ENCODE measurements at places on chromosomes 2 and 18.

- DNase-seq = no peak
Observed at GRCh38 chr2:238247002-238247822, 7.4 kb upstream of the HES6 start.

DNA sequence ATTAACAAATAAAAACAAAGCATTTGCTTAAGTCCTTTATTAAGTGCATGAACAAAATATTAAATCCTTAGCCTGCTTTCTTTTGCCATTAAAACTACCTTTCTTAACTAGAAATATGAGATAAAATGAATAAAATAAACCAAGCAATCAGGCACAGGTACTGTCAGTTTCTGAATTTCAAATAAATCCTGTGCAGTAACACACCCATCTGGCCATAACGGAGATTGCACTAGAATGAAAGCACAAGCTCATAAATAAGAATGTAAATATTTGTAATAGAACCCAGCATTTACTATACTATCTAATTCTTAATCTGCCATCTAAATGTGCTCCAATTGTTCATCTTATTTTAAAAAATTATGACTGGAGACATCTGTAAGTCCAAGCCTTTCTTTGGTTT, 31.9 kb downstream of the PRKRA start:
- DNase-seq = no peak

DNA sequence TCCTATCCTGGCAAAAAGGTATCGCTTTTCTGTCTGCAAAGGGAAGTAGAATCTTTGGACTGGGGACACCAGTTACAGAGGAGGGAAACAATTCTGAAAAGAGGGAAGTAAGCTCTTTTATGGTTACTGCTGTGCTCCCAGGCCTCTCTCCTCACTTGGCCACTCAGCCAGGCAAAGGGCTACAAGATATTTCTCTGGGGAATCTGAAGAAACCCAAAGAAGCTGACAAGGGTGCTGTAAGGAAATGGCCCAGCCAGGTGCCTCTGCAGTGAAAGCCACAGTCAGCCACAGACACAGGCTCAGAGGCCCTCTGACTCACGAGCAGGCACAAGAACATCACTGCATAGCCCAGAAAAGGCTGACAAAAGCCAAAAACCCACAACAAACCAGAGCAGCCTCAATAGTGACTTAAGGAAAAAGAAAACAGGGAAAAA, 5.8 kb downstream of the HDLBP start:
- peak; percentile 40 for DNase-seq

DNA sequence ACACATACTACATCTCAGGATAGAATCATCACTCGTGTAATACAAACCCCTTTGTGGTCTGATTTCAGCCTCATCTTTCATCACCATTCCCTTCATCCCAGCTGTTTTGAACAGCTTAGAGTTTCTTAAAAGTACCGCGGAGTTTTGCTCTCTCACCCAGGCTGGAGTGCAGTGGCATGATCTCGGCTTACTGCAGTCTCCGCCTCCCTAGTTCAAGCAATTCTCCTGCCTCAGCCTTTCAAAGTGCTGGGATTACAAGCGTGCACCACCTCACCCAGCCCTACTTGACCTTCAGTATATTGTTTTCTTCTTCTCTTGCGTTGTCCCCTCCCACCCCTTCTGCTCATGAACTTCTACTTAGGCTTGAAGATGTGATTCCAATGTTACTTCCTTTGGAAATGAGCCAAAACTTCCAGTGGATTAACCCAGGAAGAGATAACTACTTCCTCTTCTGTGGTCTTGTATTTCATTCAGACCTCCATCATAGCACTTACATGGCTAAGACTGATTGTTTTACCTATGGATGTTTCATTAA, 15.8 kb downstream of the ERLEC1 start:
- no peak for DNase-seq

GRCh38 chr18:24490539-24490938, 30.1 kb downstream of the HRH4 start:
- no peak for DNase-seq

GRCh38 chr2:218436992-218437391, 18.1 kb downstream of the VIL1 start:
- DNase-seq = no peak

DNA sequence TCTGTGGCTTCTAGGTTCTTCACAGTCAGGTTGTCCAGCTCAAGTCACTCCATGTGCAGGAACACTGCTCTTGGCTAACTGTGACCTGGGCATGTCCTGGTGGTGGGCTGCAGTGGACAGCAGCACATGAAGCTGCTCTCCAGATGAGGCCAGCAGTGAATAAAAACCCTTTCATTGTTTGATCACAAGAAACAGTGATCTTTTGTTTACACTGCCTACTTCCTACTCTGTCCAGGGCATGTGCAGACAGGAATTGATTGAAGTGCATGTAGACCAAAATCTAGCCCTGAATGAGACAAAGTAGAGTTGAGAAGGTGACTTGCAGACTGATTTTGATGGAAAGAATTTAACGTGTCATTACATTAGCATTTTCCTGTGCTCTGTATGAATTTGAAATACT, 34.9 kb downstream of the BCL2L11 start:
- no peak for DNase-seq

DNA sequence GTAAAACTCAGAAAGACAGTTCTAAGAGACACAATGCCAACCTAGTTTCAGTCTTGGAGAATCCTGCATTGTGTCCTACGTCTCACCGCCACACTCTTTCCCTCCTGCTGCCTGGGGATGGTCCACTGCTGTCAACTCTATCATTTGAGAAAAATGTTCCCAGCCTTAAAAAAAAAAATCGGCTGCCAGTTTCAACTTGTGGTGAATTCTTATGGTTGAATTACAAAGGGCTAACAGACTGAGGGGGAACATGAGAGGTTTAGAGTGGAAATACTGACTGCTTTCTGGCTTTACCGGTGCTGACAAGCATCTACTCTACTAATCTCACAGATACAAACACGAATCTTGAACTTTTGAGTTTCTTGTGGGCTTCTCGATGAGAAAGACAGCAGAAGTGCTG, 74.0 kb downstream of the NAB1 start:
- DNase-seq = no peak

DNA sequence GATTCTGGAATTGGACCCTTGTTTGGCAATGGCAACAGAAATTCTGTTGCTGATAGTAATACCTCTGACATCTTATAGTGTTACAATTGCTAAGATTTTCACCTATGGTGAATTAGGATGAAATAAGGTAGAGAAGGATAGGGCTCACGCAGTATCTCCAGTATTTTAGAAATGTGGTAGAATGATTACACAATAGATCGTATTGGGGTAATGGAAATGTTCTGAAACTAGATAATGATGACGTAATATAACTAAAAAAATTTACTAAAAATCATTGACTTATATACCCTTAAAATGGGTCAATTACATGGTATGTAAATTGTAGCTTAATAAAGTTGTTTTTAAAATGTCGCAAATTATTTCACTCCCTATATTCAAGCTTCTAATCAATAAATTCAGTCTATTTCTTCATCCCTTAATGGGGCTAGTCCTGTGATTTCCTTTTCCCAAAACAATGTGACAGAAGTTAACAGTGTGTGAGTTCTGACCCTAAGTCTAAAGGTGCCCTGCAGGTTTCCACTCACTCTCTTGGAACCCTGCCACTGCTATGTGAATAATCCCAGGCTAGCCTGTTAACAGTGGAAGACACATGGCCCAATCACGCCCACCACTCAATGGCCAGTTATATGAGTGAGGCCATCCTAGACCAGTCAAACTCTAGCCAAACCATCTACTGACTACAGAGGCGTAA, 31.2 kb downstream of the USP37 start:
- no peak for DNase-seq

DNA sequence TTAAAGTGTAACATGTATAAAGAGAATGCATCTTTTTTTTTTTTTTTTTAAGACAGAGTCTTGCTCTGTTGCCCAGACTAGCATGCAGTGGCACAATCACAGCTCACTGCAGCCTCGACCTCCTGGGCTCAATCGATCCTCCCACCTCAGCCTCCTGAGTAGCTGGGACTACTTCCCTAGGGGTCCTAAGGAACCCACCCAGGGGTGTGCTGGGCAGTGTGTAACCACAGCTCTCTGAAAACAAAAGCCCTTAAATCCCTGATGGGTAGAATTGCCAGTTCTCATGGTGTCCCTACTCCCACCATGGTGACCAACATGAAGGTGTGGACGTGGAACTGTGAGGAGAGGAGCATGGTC, 105.6 kb upstream of the ST3GAL5 start:
- DNase-seq = no peak

- DNase-seq = no peak
Observed at GRCh38 chr2:212364112-212364985, 174.3 kb downstream of the ERBB4 start.

- DNase-seq = no peak
Observed at GRCh38 chr2:177784745-177785067, 287.9 kb downstream of the PDE11A start.

DNA sequence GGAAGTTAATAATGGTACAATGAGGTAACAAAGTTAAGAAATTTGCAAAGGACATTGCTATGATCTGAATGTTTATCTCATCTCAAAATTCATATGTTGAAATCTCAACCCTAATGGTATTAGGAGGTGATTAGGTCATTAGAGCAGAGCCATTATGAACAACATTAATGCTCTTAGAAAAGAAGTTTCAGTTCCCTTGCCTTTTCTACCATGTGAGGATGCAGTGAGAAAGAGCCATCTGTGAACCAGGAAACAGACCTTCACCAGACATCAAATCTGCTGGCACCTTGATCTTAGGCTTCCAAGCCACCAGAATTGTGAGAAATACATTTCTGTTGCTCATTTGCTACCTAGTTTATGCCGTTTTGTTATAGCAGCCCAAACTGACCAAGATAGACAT, 757.6 kb downstream of the NR4A2 start:
- DNase-seq = no peak

- DNase-seq = no peak
Observed at GRCh38 chr2:40592218-40592617, 140.3 kb upstream of the SLC8A1 start.

DNA sequence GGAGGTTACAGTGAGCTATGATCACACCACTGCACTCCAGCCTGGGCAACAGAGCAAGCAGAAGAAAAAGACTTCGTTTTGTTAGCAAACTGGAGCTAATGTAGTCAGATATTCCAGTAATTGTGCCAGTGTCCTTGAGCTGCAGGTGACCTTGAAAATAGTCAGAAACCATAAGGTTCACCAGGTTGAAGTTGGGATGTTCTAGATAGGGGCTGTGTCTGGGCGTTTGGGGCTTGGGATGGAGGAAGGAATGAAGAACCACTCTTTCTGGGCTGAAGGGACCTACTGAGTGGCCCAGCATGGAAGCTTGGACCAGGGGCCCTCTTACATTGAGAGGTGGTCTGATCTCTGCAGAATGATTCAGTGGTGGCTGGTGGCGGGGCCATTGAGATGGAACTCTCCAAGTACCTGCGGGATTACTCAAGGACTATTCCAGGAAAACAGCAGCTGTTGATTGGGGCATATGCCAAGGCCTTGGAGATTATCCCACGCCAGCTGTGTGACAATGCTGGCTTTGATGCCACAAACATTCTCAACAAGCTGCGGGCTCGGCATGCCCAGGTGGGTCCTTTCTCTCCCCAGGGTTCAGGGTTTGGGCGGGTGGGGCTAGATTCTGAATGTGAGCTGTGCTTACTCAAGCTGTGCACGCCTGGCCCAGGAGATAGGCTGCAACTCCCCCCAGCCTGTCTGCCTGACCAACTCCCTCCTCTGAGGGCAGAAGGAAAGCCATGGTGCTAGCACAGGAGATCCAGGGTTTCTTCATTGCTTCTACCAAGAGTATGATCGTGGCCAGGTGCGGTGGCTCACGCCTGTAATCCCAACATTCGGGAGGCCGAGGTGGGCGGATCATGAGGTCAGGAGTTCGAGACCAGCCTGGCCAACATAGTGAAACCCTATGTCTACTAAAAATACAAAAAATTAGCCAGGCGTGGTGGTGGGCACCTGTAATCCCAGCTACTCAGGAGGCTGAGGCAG, 17.1 kb downstream of the CCT7 start:
- no peak for DNase-seq

GRCh38 chr2:156191527-156191926, 141.0 kb downstream of the NR4A2 start:
- DNase-seq = no peak

GRCh38 chr2:221161186-221161585, 410.9 kb downstream of the EPHA4 start:
- DNase-seq = no peak

DNA sequence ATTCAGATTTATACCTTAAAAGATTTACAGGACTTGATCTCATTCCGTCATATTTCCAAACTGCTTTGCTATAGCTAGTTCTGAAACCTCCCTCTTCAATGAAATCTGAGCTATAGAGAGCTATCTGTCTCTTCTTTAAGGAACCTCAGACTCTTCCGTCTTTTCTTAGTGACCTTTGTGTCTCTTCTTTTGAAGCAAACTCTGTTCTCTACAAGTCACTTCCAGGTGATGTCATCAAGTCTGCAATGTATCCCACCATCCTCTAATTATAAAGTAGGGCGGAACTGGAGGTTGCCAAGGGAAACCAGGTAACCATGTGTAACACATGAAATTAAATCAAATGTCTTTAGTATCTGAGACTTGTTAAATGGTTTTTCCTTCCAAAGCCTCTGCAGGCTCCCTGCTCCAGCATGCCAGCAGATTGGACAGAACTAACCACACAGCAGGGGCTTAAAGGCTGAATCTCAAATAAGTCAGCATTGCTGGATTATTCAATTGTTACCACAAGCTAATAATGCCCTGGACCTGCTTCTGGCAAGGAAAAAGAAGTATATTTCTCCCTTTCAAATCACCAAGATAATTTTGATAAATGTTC, 41.2 kb upstream of the PEX13 start:
- no peak for DNase-seq

- DNase-seq = no peak
Observed at GRCh38 chr2:40341198-40341597, 110.7 kb downstream of the SLC8A1 start.

DNA sequence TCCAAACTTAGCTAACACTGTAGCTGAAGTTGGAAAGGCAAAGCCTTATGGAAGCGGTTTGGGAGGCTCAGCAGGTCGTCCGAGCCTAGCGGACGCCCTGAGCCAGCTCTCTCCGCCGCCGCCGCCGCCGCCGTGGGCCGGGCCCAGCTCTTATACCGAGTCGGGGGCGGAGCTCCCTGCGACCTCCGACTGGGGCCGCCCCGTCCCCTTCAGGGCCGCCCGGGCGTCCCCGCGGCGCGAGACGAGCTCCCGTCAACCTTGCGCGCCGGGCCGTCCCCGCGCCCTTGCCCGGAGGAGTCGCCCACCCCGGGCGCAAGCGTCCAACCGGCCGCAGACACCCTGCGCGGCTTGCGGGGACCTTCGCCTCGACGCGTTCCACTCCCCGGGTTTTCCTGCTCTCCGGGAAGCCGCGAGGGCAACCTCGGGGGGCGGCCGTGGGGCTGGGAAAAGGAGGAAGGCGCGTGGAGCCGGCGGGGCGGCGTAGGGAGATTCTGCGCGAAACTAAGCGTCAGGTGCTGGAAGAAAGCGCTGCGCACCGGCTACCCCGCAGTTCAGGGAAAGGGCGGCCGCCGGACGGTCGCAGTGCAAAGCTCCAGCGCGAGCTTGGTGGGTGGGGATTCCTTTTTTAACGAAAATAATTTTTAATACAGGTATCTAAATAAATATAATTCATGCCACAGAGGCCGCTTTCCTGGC, at the start of gene SLC40A1:
SLC40A1 (minus strand) TSS at position 129 of the 696 bp plus-strand sequence. CDS start 326 bp downstream, outside the sequence.
- DNase-seq = peak; percentile 59

DNA sequence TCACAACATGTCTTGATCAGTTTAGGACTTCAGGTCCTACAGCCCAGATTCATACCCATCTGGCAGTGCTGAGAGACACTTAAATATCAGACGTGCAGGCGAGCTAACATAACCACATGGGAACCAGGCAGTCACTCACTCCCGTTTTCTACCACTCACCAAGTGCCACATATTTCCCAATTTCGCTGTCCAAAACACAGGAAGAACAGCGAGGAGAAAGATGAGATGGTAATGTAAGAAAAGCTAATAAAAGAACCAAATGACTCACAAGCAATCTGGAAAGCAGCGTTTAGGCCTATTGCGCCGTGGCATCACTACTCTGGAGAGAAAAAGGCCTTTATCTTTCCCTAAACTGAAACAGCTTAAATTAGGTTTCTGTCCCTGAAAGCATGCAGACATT, 647.8 kb upstream of the SLC39A10 start:
- DNase-seq = no peak
